ENCODE measurements at places on chromosomes 11 and 22. TPM values are rescaled to one million over a fixed set of nuclear protein-coding genes. Genes with fewer than 3 reads are reported as not detected.

DNA sequence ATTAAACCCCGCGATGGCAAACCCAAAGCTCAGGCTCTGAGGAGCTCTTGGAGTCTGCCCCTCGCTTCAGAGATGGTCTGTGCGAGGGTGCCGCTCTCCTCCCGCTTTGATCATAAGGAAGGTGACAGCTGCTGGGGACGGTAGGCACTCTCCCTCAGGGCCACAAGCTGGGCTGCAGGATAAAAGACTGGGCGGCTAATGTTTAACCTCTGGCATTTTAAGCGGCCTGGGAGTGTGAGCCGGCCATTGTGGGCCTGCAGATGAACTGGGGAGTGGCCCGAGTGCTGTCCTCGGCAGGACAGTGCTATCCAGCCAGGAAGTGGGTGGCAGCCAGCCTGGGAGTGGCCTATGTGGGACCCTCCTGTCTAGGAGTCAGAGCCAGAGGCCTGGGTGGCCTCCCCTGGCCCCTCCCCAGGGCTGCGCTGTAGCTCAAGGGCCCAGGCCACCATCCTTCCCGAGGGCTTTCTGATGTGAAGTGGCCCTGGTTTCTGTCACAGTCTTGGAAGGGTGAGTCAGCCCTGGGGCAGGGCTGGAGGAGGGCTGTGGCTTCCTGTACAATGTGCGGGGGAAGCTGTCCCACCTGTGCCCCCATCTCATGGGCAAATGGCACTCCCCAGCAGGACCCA, 58.7 kb upstream of the PRODH start:
- no peak for DNase-seq

DNA sequence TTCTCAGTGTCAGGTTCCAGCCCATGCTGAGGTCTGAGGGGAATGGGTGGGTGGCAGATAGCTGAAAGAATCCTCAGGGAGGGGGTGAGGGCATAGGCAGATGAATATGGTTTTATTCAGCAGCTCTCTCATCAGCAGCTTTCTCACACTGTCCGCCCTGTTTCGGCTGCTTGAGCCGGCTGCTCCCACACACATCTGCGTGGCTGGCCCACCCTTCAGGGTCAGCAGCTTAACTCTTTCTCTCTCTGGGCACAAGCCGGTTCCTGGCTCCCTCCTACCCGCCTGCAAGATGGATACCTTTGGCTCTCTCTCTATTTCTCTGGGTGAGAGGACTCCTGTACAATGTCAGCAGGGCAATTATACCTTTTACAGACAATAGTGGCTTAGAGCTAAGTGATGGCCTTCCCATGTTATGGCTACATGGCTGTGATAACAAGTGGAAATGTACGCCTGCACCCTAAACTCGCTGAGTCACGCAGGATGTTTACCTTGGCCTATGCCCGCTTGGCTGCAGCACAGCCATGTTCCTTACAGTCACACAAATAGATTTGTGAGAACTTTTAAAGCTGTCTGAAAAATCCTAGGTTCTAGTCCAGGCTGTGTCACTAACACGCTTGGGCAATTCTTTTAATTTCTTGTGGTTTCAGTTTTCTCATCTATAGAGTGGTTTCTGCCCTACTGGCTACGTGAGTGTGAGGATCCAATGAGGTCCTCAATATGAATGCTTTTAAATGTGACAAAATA, 4.1 kb downstream of the MMP20 start:
- DNase-seq: no peak

The HBG1 gene
- not detected for total RNA-seq

The SMTNL1 gene
- not detected for total RNA-seq
